Aorta (tissue), 5 donors: ENCODE measurements at places on chromosomes 16 and 17. TPM values are rescaled to one million over a fixed set of nuclear protein-coding genes. Genes with fewer than 3 reads are reported as not detected.

DNA sequence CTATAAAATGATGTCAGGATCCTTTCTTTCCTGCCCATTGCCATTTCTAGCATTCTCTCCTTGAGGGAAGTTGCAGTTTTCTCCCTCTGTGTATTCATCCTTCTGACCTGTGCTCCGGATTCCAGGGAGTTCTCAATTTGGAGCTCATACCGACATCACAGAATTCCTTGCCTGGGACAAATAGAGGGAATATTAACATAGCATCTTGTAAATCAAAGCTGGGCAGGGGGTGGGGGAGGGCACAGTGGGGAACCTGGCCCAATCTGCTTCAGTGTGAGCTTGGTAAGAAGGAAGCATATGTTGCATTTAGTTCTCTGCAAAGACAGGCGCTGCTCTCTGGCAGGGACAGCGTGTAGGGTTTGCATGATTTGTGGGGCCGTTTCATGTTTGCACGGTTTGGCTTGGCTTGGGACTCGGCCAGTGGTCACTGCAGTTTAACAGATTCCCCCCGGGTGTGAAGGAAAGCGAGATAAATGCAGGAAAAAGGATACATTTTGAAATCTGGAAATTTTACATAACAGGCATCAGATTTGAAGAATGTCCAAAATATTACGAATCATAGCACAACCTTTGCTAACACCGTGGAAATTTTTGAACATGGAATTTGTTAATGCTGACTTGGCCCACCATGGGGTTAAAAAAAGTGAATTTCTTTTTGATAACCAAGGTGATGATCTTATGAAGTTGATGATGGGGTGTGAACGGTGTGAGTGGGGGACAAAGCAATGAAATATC lies 178.0 kb downstream of the WWOX start:
- H3K36me3 ChIP-seq: no peaks in the 10 kb centered on the region
- no peak overlapping the region for H3K27ac ChIP-seq
- no peak for DNase-seq
- H3K4me3 ChIP-seq: no peak overlapping the region
- H3K27me3 ChIP-seq: no peaks in the 10 kb centered on the region

MLKL gene
- total RNA-seq: 23.7 TPM

- peaks cover 5% of the 10 kb centered on the region for H3K4me1 ChIP-seq
- no peak overlapping the region for H3K27ac ChIP-seq
- H3K4me3 ChIP-seq: no peak overlapping the region
- H3K36me3 ChIP-seq: peaks cover 7% of the 10 kb centered on the region
- DNase-seq: no peak
Measured at GRCh38 chr17:57982452-57983170, 5.4 kb downstream of the VEZF1 start.

PCGF2 gene
- total RNA-seq: 61.4 TPM

AARS1 gene
- total RNA-seq: 60.0 TPM

TM4SF5 gene
- total RNA-seq: not detected

DNA sequence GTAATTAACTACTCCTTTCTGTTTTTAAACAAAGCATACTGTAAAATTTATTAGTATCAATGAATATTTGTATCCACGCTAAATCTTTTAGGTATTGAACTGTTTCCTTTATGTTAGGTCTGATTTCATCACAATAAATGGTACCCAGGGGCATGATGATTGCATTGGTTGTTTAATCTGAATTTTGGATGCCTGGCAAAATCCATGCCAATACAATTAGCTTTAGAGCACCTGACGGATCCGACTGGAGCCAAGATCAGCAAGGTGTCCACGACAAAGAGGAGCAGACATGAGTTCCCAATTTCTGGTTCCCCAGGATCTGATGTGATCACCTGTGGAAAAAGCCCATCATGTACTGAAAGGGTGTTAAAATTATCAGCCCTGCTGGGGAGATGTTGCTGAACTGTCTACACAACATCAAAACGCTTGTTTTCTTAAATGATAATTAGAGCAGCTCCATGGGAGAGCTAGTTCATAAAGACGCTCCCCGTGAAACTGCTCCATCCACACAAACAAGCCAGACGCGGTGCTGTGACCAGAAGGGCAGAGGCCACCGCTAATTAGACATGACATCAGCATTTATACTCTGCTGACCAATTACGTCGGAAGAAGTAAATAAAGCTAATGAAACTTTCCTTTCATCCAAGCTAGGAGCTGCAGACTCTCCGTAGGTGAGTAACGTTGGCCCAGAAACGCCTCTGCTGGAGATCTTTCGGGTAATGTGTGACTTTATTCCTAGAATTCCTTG lies 151.7 kb downstream of the CPPED1 start:
- no peak overlapping the region for H3K27ac ChIP-seq
- H3K27me3 ChIP-seq: no peaks in the 10 kb centered on the region
- H3K36me3 ChIP-seq: no peaks in the 10 kb centered on the region
- no peak for DNase-seq
- no peaks in the 10 kb centered on the region for H3K4me1 ChIP-seq

FLII gene
- 299 TPM for total RNA-seq

PKMYT1 gene
- total RNA-seq: 1.5 TPM

DNA sequence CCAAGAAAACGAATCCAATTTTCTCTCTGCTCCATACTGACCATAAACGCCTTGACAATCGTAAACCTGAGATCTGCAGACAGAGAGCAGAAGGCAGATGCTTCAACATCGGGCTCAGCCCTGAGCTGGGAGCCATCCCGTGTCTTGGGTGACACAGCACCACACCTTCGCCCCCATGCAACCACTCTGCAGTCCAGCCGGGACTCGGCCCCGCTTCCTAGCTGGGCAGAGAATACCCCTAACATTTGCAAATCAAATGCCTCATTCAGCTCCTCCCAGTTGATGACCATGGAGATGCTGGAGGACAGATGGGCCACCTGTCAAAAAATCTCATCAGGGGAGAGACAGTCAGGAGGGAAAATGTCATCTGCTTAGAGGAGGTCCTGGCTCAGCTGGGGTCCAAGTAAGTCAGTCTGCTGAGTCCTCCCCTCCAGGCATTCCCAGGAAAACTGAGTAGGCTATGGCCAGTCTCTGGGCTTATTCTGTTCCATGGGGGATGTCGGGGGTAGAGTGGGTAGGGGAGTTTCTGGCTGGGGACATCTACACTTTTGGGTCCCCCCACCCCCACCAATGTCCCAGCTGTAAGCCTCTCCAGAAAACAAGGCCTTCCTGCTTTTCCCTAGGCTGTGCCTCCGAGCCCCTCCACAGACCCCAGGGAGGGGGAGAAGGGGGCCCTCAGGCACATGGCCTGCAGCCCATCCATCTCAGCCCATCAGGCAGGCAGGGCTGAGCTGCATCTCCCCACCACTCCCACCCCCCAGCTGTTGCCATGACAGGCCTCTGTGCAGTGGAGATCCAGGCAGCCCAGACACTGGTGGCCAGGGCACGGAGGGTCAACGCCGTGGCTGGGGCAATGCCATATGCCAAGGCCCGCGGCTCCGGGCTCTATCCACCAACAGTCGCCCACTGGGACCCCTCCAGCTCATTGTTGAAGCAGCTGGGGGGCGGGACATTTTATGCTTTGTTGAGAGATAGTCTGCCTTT lies 158.6 kb downstream of the AXIN2 start:
- DNase-seq: no peak
- H3K4me1 ChIP-seq: no peaks in the 10 kb centered on the region
- H3K36me3 ChIP-seq: no peaks in the 10 kb centered on the region
- H3K4me3 ChIP-seq: no peak overlapping the region

- no peaks in the 10 kb centered on the region for H3K4me1 ChIP-seq
- H3K27me3 ChIP-seq: no peaks in the 10 kb centered on the region
- no peak overlapping the region for H3K27ac ChIP-seq
- no peak for DNase-seq
- no peak overlapping the region for H3K4me3 ChIP-seq
Measured at GRCh38 chr16:68985268-68985667, 120.2 kb upstream of the HAS3 start.

GRCh38 chr17:34437188-34437587 lies 74.2 kb upstream of the CCL1 start:
- DNase-seq: no peak
- no peak overlapping the region for H3K4me3 ChIP-seq
- H3K27ac ChIP-seq: no peak overlapping the region
- H3K4me1 ChIP-seq: no peaks in the 10 kb centered on the region

DNA sequence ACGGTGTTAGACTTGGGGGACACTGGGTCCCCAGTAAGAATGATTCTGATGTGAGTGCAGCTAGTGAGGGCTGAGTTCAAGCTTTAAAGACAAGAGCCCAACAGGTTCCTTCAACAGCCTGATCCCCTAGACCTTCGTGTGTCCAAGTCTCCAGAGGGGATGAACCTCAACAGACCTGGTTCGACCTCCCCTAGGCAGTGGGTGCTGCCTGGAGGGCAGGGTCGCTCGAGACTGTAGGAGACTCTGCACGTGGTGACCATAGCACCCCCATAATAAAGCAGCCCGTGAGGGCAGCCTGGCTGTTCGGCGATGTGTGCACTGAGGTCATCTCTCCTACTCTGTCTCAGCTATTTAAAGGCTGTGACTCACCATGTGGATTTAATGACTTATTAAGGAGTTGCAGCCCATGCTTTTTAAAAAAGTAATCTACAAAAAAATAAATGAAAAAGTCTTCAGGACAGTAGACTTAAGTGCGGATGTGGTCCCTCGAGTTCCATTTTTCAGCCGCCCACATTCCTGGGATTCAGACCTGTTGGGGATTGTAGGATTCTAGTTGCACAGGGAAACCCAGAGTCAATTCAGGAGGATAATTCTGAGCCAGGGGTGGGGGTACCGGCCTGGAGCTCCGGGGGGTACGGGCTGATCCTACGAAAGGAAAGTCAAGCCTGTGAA lies 23.4 kb upstream of the METRNL start:
- no peaks in the 10 kb centered on the region for H3K4me1 ChIP-seq
- no peak overlapping the region for H3K4me3 ChIP-seq
- no peaks in the 10 kb centered on the region for H3K27me3 ChIP-seq
- DNase-seq: peak; percentile 83
- H3K27ac ChIP-seq: peak overlapping the region; percentile 68

DNA sequence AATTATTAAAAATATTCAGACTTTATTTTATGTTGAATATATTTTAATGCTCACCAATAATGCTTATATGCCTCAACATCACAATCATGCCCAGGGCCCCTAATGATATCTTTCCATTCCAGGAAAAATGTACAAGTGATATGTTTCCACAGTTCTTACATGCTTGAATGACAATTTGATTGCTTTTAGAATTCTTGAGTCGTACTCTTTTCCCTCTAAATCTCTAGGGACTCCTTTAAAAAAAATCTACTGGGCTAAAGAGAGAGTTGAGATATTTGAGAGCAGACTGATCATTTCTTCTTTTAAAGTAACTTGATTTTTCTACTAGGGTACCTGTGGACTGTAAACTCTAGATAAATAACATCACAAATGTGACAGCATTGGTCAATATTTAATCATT lies 18.2 kb upstream of the HLF start:
- H3K27me3 ChIP-seq: no peaks in the 10 kb centered on the region
- no peak overlapping the region for H3K27ac ChIP-seq
- no peak overlapping the region for H3K4me3 ChIP-seq
- H3K36me3 ChIP-seq: no peaks in the 10 kb centered on the region
- DNase-seq: no peak

DNA sequence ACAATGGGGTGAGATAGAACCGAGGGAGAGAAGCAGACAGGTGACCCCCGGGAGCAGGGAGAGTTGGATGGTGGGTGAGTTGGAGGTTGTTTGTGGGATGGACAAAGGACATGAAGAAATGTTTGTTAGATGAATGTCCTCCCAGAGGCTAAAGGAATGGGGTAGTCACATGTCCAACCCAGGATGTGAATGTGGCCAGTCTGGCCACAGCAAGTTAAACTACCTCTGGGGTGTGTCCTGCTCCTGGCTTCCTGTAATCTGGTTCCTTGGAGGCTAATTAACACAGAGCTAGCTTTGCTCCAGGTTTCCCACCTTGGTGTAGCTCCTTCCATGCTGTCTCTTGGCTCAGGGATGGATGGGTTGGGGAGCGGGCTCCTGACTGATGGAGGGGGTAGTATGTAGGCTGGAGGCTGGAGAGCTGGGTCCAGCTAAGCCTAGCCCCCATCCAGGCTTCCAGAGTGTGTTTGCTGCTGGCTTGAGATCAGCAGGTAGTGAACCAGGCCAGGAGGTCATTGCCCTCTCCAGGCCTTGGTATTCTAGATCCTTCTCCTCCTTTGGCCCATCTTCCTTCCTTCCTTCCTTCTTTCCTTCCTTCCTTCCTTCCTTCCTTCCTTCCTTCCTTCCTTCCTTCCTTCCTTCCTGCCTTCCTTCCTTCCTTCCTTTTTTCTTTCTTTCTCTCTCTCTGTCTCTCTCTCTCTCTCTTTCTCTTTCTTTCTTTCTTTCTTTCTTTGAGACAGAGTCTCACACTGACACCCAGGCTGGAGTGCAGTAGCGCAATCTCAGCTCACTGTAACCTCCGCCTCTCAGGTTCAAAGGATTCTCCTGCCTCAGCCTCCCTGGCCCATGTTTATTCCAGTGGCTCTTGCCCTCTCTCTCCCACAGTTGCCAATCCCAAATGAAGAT lies 28.0 kb upstream of the UBE2G1 start:
- no peak overlapping the region for H3K4me3 ChIP-seq

GRCh38 chr17:82441691-82442487 lies 8.7 kb downstream of the CYBC1 start:
- no peak for DNase-seq
- H3K36me3 ChIP-seq: no peaks in the 10 kb centered on the region
- H3K27me3 ChIP-seq: no peaks in the 10 kb centered on the region
- H3K4me3 ChIP-seq: no peak overlapping the region

GRCh38 chr17:67773246-67773645 lies 52.1 kb upstream of the BPTF start:
- H3K4me3 ChIP-seq: no peak overlapping the region
- no peak for DNase-seq
- no peak overlapping the region for H3K27ac ChIP-seq
- no peaks in the 10 kb centered on the region for H3K27me3 ChIP-seq
- H3K4me1 ChIP-seq: no peaks in the 10 kb centered on the region
- no peaks in the 10 kb centered on the region for H3K36me3 ChIP-seq

GRCh38 chr16:51880776-51881175 lies 666.2 kb downstream of the TOX3 start:
- no peaks in the 10 kb centered on the region for H3K27me3 ChIP-seq
- no peak overlapping the region for H3K27ac ChIP-seq
- no peak overlapping the region for H3K4me3 ChIP-seq

GRCh38 chr17:59676716-59677115 lies 30.5 kb downstream of the PTRH2 start:
- peaks cover 4% of the 10 kb centered on the region for H3K36me3 ChIP-seq
- no peaks in the 10 kb centered on the region for H3K27me3 ChIP-seq
- no peak for DNase-seq
- no peak overlapping the region for H3K4me3 ChIP-seq
- no peaks in the 10 kb centered on the region for H3K4me1 ChIP-seq

CASKIN1 gene
- not detected for total RNA-seq

CHMP1A gene
- 69.0 TPM for total RNA-seq

- no peaks in the 10 kb centered on the region for H3K27me3 ChIP-seq
- no peak overlapping the region for H3K4me3 ChIP-seq
- DNase-seq: no peak
- H3K4me1 ChIP-seq: no peaks in the 10 kb centered on the region
Measured at GRCh38 chr17:67050066-67050465, 5.7 kb downstream of the CACNG1 start.
